Right hindlimb (tissue), 1 donor: ENCODE measurements at places on chromosomes 12 and 14.

- DNase-seq: no peak
Observed at GRCh38 chr12:89750389-89751351, 42.0 kb upstream of the ATP2B1 start.

GRCh38 chr12:22299294-22299912 lies 35.1 kb downstream of the ST8SIA1 start:
- no peak for DNase-seq

DNA sequence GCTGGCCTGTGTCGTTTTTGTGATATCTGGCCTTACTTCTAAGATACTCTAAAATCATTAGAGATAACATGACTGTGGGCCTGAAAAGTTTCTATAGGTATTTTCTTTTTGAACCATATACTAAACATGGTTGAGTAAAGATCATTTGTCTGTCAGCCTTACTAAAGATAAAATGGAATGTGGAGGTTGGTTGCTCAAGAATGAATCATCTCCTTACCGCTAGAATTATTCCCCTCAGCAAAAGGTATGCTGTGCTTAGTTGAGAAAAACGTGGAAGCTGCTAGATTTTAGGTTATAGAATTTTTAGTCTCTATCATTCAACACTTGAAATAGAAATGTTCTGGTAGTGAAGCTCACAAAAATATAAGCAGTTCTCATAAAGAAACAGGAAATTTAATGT lies 407.3 kb downstream of the AEBP2 start:
- DNase-seq: no peak

GRCh38 chr12:110849221-110849620 lies 2.4 kb downstream of the CCDC63 start:
- DNase-seq: no peak

GRCh38 chr14:37932008-37932407 lies 275.7 kb upstream of the SSTR1 start:
- DNase-seq: no peak

- no peak for DNase-seq
Observed at GRCh38 chr14:52051251-52051650, 17.6 kb downstream of the NID2 start.

DNA sequence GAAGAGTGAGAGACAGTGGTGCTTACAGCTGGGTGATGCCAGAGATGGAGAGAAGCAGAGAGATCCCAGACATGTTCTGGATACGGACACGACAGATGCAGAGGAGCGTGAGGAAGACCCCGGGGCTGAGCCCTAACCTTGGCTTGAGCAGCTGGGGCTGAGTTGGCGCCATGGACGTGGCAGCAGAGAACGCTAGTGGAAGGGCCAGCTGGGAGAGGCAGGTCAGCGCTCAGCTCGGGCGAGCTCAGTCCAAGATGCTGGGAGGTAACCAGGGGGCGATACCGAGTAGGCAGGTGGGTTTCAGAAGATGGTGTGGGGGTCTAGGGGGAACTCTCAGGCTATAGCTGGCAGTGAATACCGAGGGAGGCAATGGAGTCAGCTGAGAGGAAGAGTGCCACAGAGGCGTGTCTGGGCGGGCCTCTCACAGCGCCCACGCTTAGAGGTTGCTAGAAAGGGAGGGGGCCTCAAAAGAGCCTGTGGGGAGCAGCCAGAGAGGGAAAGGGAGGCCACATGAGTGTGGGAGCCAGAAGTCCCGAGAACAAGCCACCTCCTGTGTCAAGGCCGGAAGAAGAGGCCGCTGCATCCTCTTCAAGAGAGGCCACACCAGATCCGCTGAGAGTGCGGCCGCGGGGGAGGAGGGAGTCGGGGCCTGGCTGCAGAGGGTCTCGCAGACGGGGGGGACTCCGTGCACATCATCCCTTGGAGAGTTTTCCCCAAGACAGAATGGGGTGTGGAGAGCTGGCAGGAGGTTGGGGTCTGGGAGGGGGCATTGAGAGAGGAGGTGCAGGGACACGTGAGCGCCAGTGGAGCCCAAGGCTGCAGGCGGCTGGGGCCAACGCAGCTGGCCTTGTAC lies 57.0 kb upstream of the DIO3 start:
- no peak for DNase-seq

GRCh38 chr12:27385766-27386564 lies 53.3 kb downstream of the BMAL2 start:
- DNase-seq: no peak

DNA sequence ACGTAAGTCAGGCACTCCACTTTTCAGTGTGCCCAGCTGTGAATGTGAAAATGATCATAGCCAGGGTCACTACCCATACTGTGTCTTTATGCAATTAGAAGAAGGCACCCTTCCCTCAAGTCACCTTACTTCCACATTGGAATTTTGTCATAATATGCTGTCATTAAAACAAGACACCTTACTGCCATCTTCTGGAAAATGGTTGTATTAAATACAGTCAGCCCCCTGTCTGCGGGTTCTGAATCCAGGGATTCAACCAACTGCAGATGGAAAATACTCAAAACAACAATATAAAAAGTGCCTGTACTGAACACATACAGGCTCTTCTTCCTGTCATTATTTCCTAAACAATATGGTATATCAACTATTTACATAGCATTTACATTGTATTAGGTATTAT lies 70.2 kb upstream of the TBX5 start:
- no peak for DNase-seq

DNA sequence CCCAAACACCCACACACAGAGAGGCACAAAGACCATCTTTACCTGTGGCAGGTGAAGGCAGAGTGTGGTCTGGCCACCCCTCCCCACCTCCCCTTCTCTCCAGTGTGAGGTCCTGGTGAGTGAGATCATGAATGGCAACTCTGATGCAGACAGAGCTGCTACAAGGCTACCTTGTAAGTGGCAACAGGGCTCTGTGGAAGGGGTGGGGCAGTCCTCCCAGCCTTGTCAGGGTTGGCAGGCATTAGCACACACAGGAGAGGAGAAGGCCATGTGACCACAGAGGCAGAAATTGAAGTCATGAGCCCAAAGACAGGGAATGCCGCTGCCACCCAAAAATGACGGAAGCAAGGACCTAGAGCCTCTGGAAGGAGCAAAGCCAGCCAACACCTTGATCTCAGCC lies 30.7 kb downstream of the VWF start:
- no peak for DNase-seq

- no peak for DNase-seq
Observed at GRCh38 chr12:24991209-24992049, 42.5 kb upstream of the BCAT1 start.

- no peak for DNase-seq
Observed at GRCh38 chr14:78950649-78951048, 780.5 kb downstream of the NRXN3 start.

GRCh38 chr14:64812412-64812811 lies 67.3 kb downstream of the SPTB start:
- DNase-seq: no peak

DNA sequence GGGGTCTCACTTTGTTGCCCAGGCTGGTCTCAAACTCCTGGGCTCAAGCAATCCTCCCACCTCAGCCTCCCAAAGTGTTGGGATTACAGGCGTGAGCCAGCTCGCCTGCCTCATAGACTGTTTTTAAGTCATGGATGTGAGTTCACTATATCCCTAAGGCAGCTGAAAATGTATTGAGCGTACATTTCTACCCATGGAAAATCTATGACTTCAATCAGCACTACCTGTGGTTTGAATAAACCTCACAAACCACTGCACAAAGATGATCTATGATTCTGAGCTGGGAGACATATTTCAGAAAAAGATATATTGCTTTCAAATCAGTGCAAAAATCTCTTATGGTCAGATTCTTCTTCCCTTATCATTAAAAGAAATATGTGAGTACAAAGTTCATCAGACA lies 22.5 kb downstream of the GCN1 start:
- DNase-seq: no peak

DNA sequence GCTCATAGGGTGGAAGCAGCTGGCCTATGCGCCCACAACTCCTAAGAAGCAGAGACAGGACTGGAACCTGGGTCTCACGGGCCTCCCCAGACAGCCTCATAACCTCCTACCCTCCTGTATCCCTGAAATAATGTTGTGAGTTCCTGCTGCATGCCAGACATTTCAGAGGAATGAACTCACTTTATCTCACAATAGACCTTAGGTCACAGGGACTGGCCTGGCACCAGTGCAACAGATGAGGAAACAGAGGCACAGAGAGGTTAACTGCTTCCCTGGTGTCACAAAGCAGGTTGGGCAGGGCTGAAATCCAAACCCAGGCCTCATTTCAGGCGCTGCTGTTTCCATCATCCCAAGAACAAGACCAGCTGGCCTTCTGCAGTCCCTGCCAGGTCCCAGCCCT lies 5.3 kb downstream of the PHETA1 start:
- no peak for DNase-seq

DNA sequence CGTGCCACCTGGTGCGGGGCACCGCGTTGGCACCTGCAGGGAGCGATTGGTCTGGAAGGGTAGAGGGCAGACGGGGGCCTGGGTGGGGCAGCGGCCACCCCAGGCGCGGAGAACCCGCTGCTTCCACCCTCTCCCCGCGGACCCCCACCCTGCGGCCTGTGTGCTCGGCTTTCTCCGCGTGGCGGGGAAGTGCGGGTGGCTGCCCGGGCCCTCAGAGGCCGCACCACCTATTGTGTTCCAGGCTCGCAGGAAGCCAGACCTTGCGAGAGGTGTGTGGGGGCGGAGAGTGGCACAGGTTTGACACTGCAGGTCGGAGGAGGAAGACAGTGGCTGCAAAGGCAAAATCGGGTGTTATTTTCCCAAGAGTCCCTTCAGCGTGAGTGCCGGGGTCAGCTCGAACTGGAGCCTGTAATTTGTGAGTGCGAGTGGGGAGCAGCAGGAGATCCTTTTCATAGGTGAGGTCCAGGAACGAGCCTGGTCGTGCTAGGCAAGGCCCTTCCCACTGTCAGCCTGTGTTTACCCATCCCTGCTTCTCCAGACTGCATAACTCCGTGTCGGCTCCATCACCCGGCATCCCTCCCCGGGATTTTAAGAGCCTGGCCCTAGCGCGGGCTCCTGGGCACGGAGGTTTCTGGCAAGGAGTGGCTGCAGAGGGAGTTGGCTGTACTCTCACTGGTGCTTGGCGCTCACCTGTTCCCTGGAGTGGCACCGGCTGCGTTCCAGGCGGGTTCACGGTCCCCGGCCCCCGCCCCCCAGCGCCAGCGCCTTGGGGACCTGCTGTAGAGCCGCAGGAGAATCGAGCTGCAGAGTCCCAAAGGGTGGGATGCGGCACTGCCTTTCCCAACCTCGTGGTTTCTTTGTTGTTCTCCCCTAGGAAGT lies 935 bp downstream of the TBC1D30 start:
- DNase-seq: no peak

- DNase-seq: no peak
Observed at GRCh38 chr12:131975228-131975627, 25.5 kb downstream of the EP400 start.

GRCh38 chr12:64685050-64685449 lies 74.2 kb downstream of the GNS start:
- no peak for DNase-seq

GRCh38 chr12:43733687-43734086 lies 24.9 kb downstream of the PUS7L start:
- no peak for DNase-seq

DNA sequence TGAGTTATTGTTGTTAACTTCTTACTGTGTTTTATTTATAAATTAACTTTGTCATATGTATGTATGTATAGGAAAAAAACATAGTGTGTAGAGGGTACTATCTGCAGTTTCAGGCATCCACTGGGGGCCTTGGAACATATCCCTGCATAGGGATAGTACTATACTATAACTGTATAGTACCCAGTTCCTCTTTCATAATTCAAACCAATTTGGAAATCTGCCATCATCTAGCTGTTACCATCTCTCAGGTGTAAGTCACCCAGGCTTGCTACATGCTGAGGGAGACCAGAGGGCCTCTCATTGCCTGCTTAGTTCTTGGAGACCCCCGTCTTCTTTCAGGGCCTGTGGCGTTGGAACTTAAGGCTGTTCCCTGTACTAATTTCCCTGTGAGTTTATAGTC lies 12.9 kb upstream of the DCD start:
- DNase-seq: no peak

DNA sequence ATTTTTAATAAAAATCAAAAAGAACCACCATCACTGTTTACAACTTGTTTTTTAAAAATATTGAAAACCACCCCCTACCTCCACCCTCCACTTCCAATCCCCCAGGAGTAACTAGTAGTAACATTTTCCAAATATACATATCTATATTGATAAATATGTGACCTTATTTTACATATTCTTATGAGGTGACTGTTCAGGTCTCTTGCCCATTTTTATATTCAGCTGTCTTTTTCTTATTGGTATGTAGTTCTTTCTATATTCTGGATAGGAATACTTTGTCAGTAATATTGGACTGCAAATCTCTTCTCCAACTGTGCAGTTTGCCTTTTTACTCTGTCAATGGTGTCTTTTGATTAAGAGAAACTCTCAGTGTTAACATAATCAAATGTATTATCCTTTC lies 59.0 kb upstream of the EIF5 start:
- DNase-seq: no peak

DNA sequence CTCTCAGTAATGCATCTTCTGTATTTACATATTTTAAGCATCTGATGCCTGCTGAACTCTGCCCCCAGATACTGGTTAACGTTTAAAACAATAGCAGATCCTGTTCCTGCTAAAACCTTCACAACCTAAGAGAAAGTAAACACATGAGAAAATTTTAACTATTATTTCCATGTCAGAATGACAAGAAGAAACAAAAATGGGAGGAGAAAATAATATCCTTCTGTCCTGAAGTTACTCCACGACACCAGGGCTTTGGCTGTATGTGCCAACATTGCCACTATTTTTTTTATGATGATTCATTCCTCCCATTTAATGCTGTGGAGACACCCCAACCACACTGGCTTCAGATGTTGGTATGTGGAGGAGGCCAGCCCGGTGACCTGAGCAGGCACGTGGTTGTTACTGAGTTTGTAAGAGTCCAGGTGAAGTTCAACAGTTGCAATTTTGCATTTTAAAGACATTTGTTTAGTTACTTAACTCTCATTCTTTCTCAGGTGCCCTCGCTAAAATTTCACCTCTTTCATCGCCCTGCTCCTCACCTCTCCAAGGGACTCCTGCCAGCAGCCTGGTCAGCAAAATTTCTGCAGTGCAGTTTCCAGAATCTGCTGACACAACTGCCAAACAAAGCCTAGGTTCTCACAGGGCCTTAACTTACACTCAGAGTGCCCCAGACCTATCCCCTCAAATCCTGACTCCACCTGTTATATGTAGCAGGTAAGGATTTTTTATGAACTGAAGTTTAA lies 65.5 kb upstream of the SLCO1C1 start:
- no peak for DNase-seq

GRCh38 chr12:16118586-16118985 lies 158.9 kb downstream of the SLC15A5 start:
- no peak for DNase-seq

DNA sequence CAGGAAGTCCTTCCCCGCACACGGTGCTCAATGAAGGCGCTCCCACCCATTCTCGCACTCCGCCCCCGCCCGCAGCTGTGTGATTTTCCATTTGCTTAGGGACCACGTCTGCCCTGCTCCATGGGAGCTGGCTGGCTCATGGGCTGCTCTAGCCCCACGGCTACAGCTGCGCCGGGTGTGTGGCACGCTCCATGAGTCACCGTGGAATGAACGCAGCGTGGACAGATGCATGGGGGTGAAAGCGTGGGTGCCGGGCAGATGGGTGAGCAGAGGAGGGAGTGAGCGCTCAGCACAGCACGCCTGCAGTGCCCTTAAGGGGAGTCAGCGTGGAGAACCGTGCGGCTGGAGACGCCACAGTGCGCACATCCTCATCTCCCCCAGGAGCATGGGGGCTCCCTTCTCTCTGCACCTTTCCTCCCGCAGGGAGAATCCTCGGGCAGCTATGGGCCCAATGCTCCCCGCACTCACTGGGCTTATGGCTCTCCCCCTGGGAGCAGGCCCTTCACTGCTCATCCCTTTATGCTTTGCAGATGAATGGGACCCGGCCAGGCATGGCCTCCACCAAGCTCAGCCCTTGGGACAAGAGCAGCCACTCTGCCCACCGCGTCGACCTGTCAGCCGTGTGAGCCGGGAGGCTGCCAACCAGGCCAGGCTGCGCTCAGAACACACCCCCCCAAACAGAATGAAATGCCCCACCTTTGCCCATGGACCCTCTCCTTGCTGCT lies 185.1 kb downstream of the ADGRD1 start:
- no peak for DNase-seq
